ENCODE measurements at places on chromosomes 5 and 9.

GRCh38 chr9:137611623-137612609 is 6.4 kb downstream of the ARRDC1 start:
- DNase-seq: peak; percentile 96

- peak; percentile 80 for DNase-seq
These were observed 157.8 kb upstream of the PRR16 start for GRCh38 chr5:120306303-120306702.

DNA sequence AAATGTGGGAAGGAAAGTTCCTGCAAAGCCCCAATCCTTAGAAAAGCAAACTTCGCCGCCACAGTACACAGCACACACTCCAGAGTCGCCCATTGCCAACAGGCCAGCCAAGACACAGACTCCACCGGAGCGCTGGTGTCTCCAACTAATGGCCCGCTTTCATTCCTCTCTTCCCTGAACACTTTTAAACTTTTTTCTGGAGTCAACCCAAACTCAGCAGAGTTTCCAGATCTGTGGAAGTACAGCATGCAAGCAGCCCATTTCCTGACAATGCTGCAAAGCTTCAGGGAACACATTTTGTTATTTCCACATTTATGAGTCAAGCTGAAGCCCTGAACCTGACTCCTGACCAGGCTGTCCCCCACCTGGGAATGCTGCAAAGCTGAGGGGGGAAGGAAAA is 351.9 kb downstream of the NFIB start:
- no peak for DNase-seq

DNA sequence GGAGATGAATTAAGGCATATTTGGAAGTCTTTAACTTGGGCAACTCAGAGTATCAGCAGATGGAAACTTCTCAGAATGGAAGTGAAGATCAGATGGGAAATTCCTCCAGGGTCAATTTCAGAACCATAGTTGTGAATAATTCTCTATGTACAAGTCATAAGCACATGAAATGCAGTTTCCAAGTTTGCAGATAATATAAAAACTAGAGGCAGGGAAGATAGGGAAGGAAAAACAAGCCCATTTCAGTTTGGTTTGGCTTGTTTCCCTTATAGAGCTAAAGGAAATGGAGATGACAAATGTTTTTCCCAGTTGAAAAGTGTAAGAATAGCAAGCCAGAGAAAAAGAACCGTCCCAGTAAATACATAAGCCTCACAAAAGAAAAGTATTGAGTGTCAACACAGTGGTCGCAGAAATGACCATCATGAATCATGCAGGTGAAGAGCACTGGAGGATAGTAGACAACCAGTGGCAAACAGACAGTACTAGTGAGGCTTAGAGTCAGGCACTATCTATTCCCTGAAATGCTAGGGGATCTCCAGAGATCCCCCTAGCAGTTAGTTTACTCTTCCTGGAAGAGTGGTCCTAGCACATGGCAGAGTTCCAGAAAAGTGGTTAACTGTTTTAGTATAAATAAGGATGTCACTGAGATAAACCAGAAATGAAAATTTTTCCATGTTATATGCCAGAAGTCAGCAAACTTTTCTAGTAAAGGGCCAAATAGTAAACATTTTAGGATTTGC is 245.9 kb downstream of the SAXO1 start:
- no peak for DNase-seq

DNA sequence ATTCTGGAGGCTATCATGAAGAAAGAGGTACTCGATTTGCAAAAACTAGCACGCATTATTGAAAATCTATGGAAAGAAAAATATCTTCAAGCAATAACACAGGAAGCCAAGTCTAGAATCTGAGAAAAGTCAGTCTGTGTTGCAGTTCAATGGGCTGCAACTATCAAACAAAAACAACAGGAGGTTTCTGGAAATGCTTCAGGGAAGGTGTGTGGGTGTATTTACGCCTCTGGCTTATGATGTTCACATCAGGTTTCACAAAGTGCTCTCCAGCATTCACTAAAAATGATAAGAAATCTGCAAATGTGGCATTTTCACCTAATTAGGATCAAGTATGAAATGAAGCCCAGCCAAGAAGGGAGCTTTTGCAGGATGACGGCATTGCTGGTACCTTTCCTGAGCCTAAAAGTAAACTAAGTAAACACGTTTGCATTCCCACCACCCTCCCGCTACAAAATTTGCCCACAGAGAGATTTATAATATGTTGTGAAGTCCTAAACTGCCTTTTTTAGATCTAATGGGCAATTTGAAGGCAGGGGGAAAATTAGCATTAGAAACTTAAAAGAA is 146.4 kb downstream of the GABRB2 start:
- no peak for DNase-seq

All from ELR (cell line).